ENCODE measurements at places on chromosomes 4 and X. TPM values are rescaled to one million over a fixed set of nuclear protein-coding genes. Genes with fewer than 3 reads are reported as not detected.

- no peak for DNase-seq
Observed at GRCh38 chr4:68599150-68599549, 23.0 kb upstream of the UGT2B17 start.

GRCh38 chr4:156992943-156993342, 21.3 kb upstream of the PDGFC start:
- DNase-seq = no peak

GRCh38 chrX:54715621-54716020, 82.4 kb downstream of the ITIH6 start:
- DNase-seq = no peak

DNA sequence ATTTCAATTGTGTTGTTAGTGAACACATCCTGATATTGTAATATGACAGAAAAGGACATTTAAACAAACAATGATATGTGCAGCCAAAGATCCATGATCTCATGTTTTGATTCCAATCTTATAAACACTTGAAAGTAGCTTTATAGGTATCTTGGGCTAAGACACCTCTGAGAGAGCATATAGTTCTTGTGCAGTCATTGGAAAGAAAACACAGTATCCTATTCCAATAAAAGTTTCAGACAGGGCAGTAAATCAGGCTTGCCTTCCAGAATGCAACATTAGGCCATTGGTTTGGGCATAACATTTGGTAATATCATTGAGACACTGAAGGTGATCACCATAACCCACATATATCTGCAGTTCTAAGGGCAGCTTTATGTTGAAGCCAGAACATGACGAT, 188.3 kb upstream of the HCCS start:
- no peak for DNase-seq

DNA sequence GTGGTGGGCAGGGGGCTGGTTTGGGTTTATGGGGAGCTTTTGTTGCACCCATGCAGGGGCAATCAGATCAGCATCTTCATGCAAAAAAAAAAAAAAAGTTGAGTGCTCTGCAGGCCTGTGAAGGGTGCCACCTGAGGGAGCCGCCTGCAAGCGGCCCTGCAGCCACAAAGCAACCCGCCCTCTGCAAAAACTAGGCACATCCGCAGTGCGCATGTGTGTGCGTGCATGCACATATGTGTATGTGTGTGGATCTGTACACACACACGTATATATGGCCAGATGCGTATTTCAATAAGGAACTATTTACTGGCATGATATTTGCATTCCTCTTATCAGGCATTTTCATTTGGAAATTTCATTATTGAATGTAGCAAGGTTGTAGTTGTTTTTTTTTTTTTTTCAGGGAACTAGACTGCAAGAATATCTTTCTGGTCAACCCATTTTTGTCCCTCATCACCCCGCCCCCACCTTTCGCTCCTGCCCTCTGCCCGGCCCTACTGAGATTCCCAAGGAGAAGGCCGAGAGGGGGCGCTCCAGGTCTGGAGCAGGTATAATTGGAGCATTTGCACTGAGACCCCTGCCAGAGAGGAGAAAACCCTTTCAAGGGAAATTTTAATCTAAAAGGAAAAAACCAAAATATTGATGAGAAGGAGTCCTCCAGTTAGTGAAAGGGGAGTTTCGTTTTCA, 18.1 kb downstream of the CCNQ start:
- DNase-seq = no peak

DNA sequence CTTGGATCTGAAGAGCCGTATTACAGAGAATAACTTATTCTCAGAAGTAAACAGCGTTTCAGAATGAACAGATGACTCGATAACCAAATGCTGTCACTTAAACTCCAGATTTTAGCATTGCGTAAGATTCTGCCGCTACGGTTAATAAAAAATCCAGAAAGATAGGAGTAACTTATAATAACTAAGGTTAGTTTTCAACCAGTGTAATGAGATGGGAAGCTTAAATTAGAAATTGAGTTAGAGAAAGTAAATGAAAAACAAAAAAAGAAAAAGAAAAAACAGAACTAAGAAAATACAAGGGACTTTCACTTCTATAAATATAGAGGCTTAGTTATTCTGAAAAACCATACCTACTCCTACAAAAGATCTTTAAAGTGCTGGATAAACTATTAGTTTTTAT, 13.1 kb upstream of the PARM1 start:
- no peak for DNase-seq

The SFRP2 gene
- total RNA-seq = not detected

The SSX1 gene
- total RNA-seq = not detected

All from glomerular endothelial cell (primary cell).